ENCODE measurements at places on chromosomes 2 and 18. TPM values are rescaled to one million over a fixed set of nuclear protein-coding genes. Genes with fewer than 3 reads are reported as not detected.

DNA sequence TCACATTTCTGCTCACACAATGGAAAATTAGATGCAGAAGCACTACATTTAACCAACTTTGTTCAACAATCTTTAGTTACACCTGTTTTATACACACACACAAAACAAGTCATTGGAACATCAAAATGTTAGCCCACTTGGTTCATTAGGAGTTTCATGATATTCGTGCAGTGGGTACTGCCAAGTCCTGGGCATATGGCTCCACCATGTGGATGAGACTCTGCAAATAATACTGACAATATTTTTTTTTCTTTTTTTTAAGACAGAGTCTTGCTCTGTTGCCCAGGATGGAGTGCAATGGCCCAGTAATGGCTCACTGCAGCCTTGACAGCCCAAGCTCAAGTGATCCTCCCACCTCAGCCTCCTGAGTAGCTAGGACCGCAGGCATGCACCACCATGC, 34.5 kb upstream of the GRB14 start:
- H3K27me3 ChIP-seq = no peaks in the 10 kb centered on the region
- H3K4me3 ChIP-seq = no peak overlapping the region
- H3K36me3 ChIP-seq = no peaks in the 10 kb centered on the region
- no peaks in the 10 kb centered on the region for H3K4me1 ChIP-seq
- H3K27ac ChIP-seq = no peak overlapping the region
- no peak for DNase-seq

DNA sequence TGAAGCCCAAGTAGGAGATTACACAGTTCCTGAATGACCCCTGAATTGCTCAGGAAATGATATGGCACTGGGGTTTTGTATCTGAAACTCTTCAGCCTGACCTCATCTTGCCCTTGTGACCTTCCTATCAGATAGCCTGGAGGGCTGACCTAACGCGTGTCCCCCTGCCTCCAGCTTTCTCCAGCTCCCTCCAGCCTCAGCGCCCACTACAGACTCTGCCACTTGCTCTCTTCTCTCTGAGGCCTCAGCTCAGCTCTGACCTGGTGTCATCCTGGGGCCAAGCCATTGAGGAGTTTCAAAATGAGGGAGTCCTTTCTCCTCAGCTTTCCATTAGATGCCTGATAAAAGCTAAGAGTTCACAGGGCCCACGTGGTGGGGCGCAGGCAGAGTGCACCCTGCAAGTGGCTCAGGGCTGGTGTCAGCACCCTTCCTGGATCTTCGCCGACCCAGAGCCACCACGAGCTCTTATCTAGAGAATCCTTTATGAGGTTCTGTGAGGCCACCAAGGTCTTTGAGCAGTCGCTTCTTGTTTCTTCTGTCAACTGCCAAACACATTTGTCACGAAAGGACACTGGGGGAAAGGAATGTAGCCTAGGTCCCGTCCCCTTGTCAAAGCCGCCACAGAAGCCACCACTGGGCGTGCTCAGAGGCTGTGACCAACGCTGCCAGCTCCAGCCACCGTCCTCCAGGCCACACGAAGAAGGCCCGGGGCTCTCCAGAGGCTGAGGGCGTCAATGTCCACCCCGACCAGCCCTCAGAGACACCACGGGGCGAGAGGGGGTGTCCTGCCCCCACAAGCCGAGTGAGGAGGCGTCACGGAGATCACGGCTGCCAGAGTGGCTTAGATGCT, 131.3 kb upstream of the GPC1 start:
- no peak overlapping the region for H3K27ac ChIP-seq
- no peak for DNase-seq
- no peak overlapping the region for H3K4me3 ChIP-seq
- H3K4me1 ChIP-seq = no peaks in the 10 kb centered on the region
- peaks cover 3% of the 10 kb centered on the region for H3K27me3 ChIP-seq
- no peaks in the 10 kb centered on the region for H3K36me3 ChIP-seq

DNA sequence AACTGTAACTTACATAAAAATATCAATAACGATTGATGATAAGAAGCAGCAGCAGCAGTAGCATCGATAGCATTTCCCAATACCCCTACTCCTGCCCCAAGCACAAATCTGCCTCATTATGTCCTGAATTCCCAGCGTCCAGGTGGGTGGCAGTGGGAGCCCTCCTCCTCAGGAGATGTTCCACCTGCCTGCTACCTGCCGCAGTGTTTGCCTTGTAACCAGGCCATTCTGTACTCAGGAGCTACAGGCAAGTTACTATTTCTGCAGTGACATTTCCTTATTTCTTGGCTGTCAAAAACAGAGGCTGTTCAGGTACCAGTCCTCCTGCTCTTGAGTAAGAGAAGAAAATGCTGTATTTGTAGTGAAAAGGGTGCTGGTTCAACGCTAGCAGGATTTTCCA, 236.4 kb downstream of the CNTNAP5 start:
- no peaks in the 10 kb centered on the region for H3K4me1 ChIP-seq
- H3K27ac ChIP-seq = no peak overlapping the region
- H3K36me3 ChIP-seq = no peaks in the 10 kb centered on the region

GRCh38 chr2:159758239-159758638, 39.8 kb downstream of the CD302 start:
- no peak overlapping the region for H3K4me3 ChIP-seq
- H3K36me3 ChIP-seq = peaks cover 16% of the 10 kb centered on the region
- DNase-seq = no peak

- H3K27me3 ChIP-seq = no peaks in the 10 kb centered on the region
- DNase-seq = no peak
- H3K36me3 ChIP-seq = no peaks in the 10 kb centered on the region
- no peak overlapping the region for H3K4me3 ChIP-seq
- H3K4me1 ChIP-seq = peaks cover 3% of the 10 kb centered on the region
- no peak overlapping the region for H3K27ac ChIP-seq
Observed at GRCh38 chr2:145601361-145601925, 1081.5 kb upstream of the ZEB2 start.

DNA sequence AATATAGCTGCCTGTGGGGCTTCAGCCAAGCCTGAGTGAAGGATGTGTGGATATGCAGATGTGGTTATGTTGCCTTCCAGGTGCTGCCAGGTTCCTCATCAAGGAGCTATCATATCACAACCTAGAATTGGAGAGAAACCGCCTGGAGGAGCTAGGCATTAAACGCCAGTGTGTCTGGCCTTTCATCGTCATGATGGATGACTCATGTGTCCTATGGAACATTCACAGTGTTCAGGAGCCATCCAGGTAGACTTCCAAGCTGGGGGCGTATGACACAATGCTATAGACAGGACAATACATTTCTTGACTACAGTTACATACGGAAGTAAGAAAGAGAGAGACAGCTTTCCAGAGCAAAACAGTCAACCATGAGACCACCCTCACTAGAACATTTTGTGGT, 86.8 kb downstream of the ESCO1 start:
- no peak for DNase-seq
- no peak overlapping the region for H3K27ac ChIP-seq
- no peak overlapping the region for H3K4me3 ChIP-seq
- H3K4me1 ChIP-seq = no peaks in the 10 kb centered on the region

DNA sequence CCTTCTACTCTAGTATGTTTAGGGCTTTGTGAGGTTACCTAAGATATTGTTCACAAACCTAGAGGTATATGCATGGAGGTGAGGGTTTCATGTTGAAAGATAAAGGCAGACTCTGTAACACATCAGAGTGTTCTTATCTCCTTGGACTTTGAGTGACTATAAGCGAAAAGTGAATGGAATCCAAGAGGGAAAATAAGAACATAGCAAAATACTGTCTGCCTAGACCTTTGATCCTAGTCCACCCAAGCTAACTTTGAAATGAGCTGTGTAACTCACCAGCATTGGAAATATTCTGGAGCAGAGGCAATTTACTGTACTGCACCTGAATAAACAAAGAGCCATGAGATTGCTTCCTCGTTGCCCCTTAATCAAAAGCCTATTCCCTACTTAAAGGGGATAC, 28.2 kb upstream of the GALNT1 start:
- no peaks in the 10 kb centered on the region for H3K36me3 ChIP-seq
- no peak for DNase-seq
- no peak overlapping the region for H3K4me3 ChIP-seq
- H3K27ac ChIP-seq = no peak overlapping the region

- no peaks in the 10 kb centered on the region for H3K36me3 ChIP-seq
- no peak within 1 kb of the TSS for H3K4me3 ChIP-seq
- H3K27ac ChIP-seq = no peak within 1 kb of the TSS
- no peak for DNase-seq
- no peaks in the 10 kb centered on the region for H3K4me1 ChIP-seq
Observed at GRCh38 chr2:219514196-219514761, at the start of gene ASIC4. TSS of gene ASIC4 (plus strand) at chr2:219514482. CDS start at chr2:219514725, 243 bp downstream.

- DNase-seq = no peak
- H3K36me3 ChIP-seq = no peaks in the 10 kb centered on the region
Observed at GRCh38 chr2:45241061-45241561, 231.9 kb upstream of the SIX2 start.

DNA sequence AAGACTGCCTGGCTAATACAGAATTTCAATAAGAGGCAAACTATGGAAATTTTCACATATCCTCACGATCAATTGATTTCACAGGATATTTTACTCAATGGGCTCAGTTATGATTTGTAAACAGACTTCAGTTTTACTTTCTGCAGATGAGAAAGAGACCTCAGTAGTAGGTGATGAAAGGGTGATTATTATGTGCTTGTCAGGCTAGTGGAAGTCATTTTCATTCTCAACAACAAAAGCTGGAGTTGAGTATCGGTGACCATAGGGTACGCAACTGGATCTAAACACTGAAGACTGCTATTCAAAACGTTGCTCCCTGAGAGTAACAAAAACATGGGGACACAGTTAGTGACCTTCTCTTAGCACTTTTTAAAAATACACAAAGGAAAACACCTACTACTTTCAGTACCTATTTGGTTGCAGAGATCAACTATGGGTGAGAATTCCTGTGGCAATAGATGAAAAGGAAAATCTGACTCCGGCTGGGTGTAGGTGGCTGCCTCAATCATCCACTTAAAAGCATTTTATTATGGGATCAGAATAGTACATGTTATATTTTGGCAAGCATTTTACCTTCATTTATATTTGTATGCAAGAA, 126.2 kb upstream of the VRK2 start:
- no peak overlapping the region for H3K4me3 ChIP-seq
- no peaks in the 10 kb centered on the region for H3K27me3 ChIP-seq
- H3K4me1 ChIP-seq = no peaks in the 10 kb centered on the region
- no peak overlapping the region for H3K27ac ChIP-seq

DNA sequence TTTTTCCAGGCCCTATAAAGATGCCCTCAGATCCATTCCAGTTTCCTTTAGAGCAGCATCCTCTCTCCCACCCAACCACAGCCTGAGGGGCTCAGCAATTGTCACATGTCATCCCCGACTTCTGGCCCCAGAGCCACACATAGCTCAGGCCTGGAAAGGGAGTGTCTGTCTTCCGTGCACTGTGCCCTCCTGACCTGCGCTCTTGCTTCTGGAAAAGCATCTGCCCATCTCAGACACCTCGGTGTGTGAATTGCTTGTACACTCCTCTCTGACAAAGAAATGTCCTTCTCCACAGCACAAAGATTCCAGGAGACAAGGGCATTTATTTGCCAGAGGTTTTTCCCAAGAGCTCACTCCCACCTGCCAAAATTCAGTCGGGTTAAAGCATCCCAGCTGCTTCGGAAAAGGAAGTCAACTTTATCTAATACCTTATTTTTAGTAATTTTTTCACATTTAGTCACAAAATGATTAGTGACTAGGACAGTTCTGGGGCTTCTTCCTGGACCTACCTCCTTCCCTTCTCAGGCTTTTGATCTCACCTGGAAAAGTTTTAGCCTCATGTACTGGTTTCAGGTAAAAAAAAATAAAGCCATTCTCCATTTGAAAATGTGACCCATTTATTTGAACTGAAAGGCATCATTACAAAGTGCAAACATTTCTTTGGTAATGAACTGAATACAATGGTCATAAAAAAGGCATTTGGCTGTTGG, 112.9 kb downstream of the PXDN start:
- H3K4me3 ChIP-seq = no peak overlapping the region
- no peaks in the 10 kb centered on the region for H3K27me3 ChIP-seq
- H3K4me1 ChIP-seq = no peaks in the 10 kb centered on the region
- no peaks in the 10 kb centered on the region for H3K36me3 ChIP-seq
- no peak overlapping the region for H3K27ac ChIP-seq

DNA sequence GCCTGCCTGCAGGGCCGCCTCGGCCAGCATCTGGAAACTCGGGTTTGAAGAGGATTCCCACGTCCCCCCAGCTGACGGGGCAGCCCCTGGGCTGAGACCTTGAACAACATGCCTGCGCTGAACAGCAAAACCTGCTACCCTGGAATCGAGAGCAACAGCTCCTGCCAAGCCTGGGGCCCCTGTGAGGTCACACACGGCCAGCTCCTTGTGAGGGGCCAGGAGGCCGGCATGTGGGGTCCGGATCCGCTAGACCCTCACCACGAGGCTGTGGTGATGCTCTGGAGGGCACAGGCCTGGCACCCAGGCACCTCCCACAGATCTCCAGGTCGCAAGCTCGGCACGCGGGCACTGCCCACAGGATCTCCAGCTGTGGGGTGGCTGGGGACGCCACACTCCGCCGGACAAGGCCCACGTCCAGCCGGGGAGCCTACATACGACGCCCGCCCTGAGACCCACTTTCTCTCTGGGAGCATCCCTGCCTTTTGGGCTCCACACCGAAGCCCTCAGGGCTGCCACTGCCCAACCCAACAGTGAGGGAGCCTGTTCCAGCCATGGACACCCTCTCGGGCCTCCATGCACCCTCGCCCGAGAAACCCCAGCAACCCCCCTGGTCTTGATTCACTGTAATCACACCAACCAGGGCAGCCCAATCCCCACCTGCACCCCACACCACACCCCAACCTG, 34.1 kb downstream of the SLC66A2 start:
- H3K36me3 ChIP-seq = no peaks in the 10 kb centered on the region
- H3K27ac ChIP-seq = no peak overlapping the region
- no peak for DNase-seq
- H3K27me3 ChIP-seq = no peaks in the 10 kb centered on the region
- H3K4me3 ChIP-seq = no peak overlapping the region

- no peak overlapping the region for H3K27ac ChIP-seq
- H3K27me3 ChIP-seq = no peaks in the 10 kb centered on the region
- DNase-seq = no peak
- no peaks in the 10 kb centered on the region for H3K36me3 ChIP-seq
Observed at GRCh38 chr2:215612786-215613185, 176.9 kb upstream of the FN1 start.

GRCh38 chr2:117917223-117917917, 96.5 kb downstream of the CCDC93 start:
- no peaks in the 10 kb centered on the region for H3K4me1 ChIP-seq
- H3K36me3 ChIP-seq = peaks cover 3% of the 10 kb centered on the region
- DNase-seq = no peak
- H3K27me3 ChIP-seq = no peaks in the 10 kb centered on the region
- no peak overlapping the region for H3K27ac ChIP-seq
- no peak overlapping the region for H3K4me3 ChIP-seq

DNA sequence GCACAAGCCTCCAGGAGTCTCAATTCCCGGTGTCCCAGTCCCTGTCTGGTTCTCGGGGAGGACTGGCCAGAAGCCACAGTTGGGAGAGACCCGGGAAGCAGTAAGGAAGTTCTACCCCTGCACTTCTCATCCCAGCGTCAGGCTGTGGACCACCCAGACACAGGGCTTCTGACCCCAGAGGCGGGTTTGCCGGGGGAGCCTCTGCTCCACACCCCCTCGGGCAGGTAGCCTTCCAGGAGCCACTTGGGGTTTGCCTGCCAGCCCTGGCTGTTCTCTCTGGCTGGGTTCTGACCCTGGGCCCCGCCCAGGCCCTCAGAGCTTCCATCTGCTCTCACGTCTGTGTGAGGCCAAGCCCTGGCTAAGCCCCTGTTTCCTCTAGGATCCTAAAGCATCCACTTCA, 94.4 kb upstream of the GPC1 start:
- DNase-seq = no peak
- no peak overlapping the region for H3K27ac ChIP-seq
- no peaks in the 10 kb centered on the region for H3K4me1 ChIP-seq
- H3K4me3 ChIP-seq = no peak overlapping the region
- H3K27me3 ChIP-seq = peaks cover 1% of the 10 kb centered on the region

Gene CFC1
- total RNA-seq = not detected

Gene TWSG1
- 31.3 TPM for total RNA-seq

Gene RND3
- total RNA-seq = 2.1 TPM

Gene TMEFF2
- total RNA-seq = not detected

Gene HAT1
- total RNA-seq = 65.2 TPM

Gene RAB6C
- total RNA-seq = not detected
